ENCODE measurements at places on chromosomes 1 and 21.

DNA sequence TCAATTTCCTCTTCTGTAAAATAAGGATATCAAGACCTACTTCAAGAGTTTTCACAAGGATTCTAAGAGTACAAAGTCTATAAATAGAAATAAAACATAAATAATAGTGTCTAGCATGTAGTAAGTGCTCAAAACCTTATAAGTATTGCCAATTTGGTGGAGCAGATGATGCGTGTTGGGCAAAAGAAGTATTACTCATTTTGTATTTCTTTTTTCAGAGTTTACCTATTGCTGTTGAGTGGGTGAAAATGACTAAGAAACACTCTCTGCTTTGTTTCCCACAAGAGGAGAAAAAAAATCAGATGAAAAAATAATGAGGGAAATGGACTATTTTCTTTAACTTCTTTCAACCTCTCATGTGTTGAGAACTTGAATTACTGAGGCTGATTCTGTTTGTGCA, 103.3 kb upstream of the KCNK2 start:
- DNase-seq, result no peak

DNA sequence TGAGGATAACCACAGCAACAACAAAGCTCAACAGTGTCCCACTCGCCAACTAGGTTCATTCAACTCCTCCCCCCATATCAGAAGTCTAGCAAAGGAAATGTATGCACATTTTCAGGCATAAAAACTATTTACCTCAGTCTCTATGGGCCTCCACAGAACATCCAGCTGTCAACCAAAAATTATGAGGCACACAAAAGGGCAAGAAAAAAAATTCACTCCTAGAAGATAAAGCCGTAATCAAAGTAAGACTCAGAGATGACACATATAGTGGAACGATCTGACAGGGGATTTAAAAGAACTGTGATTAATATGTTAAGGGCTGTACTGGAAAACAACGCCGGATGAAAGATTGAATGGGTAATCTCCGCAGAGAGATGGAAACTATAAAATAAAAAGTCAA, 158.7 kb downstream of the NTPCR start:
- DNase-seq, result no peak

DNA sequence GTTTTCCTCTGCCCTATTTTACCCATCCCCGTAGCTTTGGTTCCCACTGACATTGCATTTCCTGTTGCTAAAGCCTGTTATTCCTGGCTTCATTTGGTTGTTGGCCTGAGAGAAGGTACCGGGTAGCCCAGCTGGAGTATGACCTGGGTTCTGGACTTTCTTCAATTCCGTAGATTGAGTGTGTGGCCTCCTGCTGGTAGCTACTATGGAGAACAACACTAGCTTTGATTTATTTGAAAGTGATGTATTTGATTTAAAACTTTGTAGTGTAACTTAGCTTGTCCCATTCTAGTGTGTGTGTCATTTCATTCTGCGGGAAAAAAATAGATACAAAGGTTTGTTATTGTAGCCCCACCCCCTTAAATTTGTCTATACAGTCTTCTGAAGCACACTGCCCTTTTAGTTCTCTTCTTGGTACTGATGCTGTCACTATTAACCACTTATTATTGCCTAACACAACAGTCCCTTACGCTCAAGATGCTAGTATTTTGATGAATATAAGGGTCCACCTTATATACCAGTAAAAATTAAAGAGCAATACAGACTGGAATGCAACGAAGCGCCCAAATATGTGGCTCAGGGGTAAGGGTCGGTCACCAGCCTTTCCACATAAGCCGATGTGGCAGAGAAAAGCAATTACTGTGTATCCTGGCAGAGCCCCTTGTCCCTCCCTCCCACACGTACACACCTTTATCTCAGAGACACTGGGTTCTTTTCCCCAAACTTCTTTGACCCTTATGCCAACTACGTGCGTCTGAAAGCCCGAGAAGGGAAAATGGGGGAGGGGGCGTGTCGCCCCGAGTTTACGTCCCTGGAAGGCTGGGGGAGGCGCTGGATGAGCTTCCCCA, 643 bp upstream of the MOV10 start:
- DNase-seq, result no peak

DNA sequence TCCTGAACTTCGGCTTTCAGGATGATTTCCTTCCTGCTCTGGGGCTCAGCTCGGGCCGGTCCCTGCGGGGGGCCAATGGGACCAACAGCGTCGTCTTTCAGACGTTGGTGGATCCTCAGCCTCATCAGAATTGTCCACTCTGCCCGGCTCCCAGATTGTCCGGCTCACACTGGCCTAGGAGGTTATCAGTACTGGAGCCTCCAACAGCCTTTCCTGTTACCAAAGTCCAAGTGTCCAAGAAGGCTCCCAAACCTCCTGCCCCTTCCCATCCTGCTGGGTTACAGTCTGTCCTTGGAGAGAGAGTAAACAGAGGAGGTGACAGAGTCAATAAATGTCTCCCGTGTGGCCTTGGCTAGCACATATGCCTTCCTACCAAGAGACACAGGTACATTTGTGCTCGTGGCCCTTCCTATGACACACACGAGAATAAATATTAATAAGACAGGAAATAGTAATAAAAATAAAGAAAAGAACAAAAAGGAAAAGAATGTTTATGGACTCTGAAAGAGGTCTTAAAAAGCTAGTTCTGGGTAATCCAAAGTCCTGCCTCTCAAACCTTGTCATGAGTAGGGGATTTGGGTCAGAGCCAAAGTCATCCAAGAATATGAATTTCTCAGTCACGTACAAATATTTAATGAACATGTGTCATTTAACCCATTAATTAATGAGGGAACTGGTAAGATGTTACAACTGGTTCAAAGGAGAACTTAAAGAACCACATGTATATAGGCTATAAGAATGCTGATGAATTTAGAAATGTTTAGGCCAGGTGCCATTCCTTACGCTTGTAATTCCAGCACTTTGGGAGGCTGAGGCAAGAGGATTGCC, 80.8 kb upstream of the SLC2A1 start:
- no peak for DNase-seq

DNA sequence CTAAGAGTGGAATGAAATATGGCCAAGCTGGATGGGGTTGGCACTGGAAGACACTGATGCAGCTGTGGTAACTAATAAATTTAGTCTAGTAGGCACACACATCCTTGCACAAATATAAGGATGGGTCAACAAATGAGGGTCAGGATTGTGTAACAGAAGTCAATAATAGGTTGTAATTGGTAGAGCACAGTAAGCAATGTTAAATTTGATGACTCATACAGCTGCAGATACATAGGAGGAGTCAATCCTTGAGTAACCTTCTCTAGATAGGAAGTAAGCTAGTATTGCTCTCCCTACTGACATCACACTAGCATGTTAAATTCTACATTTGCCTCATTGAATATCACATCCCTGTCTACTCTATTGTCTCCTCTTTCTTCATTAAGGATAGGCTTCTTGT, 332.1 kb downstream of the PTPRC start:
- no peak for DNase-seq

- DNase-seq, result no peak
These were observed 31.7 kb downstream of the ATP1A1 start for GRCh38 chr1:116404699-116405098.

DNA sequence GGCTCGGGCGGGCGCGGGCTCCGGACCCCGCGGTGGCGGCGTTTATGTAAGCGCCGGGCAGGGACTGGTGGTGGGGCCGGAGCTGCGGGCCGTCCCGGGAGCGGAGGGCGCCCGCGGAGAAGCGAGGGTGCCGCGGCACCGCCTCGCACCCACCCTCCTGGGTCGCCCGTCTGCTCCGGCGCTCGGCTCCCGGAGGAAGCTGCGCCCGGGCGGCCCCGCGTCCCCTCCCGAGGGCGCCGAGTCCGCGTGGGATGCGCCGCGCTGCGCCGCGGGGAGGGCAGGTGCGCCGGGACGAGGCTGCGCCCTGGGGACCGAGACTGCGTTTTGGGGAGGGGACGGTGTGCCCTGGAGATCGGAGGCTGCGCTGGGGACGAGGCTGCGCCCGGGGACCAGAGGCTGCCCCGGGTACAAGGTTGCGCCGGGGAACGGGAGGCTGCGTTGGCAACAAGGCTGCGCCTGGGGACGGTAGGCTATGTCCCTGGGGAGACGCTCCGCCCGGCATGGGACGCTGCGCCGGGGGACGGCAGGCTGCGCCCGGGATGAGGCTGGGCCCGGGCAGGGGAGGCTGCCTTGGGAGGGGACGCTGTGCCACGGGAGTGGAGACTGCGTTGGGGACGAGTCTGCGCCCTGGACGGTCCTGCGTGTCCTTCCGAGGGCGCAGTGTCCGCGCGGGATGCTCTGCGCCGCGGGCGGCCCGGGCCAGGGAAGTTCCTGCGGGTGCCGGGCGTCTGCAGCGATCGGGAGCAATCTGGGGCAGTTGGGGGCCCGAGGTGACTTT, 627 bp downstream of the ADARB1 start:
- peak; percentile 32 for DNase-seq

DNA sequence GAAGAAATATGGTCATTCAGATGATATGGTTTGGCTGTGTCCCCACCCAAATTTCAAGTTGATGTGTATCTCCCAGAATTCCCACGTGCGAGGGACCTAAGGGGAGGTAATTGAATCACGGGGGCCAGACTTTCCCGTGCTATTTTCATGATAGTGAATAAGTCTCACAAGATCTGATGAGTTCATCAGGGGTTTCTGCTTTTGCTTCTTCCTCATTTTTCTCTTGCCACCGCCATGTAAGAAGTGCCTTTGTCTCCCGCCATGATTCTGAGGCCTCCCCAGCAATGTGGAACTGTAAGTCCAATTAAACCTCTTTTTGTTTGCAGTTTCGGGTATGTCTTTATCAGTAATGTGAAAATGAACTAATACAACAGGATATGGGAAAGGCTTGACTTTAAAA, 1.4 kb upstream of the DPM3 start:
- DNase-seq, result no peak

- DNase-seq, result no peak
These were observed 44.3 kb downstream of the TMEM51 start for GRCh38 chr1:15197591-15198447.

DNA sequence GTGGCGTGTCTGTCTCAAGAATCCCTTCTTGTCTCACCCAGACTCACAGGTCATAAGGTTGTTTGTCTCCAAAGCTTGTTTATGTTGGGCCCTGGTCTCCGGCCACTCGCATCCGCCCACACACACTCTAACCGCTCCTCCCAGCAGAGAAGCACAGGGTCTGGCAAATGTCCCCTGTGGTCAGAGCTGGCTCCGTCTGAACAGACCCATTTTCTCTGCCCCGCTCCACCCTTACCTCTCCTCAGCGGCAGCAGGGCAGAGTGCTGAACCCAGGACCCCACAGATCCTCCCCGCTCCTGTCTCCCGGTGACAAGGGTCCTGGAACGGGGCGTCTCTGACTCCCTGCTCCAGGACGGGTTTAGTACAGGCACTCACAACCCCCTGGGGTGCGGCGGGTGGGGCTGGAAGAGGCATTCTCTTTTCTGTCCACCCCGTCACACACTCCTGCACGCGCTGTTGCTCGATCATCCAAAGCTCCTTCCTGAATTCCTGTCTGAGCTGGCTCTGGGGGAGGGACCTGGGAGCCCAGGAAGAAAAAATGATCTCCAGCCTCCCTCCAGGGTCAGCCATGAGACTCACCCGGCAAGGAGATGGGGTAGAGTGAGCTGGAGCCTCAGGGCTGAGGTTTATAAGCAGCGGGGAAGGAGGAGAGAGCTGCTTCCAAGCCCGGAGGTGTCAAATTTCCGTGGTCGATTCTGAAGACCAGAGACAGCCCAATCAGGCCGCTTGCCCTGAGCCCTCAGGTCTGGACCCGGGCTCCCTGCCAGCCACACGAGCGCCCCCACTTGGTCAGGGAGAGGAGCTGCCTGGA, at the start of gene S100A13:
Gene S100A13, minus strand, starts transcription at position 602 of the 811 bp plus-strand sequence. CDS start 1,033 bp downstream, outside the sequence.
- no peak for DNase-seq

- DNase-seq, result no peak
These were observed 12.1 kb downstream of the EPHA10 start for GRCh38 chr1:37752583-37753471.

DNA sequence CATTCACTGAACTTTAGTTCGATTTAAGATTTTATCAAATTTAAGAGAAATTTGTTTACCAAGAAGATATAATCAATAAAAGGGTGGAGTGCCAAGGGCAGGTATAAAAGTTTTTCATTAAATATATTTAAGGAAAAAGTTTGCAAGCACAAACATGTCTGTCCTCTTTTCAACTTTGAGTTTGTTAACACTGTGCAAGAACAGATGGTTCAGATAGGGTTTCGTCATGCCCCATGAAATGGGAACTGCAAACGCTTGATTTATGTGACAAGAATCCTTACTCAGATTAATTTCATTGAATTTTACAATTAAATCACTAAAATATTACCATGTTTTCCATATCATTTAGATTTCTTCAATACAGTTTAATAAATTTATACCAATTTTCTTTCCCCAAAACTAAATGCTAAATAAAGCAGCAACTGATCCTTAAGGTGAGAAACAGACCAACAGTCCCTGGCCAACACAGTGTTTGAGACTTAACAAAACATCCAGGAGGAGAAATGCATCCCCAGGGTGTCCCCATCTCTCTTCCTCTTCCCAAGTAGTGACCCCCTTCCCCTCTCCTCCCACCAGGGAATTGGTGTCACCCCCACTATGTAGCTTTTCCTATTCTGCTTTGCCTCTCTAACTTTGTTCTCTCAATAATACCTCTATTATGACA, 292.9 kb downstream of the LTN1 start:
- DNase-seq, result no peak

DNA sequence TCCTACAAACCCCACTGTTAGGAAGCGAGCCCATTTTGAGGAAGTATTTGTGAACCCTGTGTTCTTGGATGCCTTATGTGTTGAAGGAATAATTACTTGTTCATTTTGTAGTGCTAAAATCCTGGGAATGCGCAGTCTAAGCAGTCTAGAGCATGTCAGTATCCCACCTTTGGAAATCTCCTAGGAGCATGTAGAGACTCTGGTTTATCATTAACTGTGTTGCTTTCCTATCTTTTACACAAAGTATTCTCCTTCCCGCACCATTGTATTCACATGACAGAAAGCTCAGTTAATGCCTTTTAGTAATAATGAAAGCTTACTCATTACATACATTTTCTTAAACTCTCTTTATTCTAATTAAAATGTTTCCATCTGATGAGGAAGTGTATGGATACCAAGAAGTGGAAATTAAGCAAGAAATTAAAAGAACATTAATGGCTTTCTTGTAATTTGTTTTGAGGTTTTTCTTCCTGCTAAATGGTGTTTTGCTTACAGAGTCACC, 99.4 kb downstream of the CAMTA1 start:
- no peak for DNase-seq

GRCh38 chr1:38512789-38513188, 346.8 kb downstream of the RRAGC start:
- no peak for DNase-seq

GRCh38 chr1:26677306-26678115, 18.3 kb upstream of the ARID1A start:
- peak; percentile 66 for DNase-seq

DNA sequence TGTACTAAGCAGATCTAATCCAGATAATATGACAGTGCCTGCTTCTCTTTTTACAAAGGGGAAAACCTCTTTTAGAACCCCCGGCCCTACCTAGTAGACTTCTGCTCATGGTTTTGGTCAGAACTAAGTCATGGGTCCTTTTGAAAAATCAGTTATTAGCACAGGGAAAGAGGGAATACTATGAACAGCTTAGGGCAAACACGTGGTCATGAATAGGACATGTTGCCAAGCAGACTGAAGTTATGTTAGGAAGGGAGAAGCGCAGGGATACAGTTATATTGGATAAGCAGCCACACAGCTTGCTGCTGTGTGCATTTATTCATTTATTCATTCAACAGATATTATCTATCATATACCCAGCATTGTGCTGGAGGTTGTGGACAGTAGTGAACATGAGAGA, 25.3 kb upstream of the IGSF3 start:
- no peak for DNase-seq

Measured in activated CD8-positive, alpha-beta T cell treated with anti-CD3 and anti-CD28 coated beads, Interleukin-2, amount 10 ng/mL, durations not matched to agents 7 days and 5 days (primary cell).